ENCODE measurements at places on chromosomes 1 and 21.

- DNase-seq = peak; percentile 91
Measured at GRCh38 chr1:110338309-110338885, 780 bp upstream of the RBM15 start.

DNA sequence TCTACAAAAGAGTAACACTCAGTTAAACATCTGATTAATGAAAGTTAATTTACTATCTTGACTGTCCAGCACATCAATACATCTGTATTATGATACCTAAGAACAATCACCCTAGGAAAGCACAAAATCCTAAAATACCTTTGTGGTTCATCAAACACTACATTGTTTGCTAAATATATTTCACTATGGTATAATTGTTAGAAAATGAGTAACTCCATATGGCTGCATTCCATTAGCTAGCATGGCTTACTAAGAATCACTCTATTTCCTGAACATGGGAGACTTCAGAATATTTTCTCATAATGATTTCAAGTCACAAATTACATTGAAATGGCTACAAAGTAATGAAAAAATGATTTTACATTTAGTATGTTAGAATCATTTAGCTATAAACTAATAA lies 12.5 kb downstream of the TRMT1L start:
- DNase-seq = no peak

GRCh38 chr1:119687434-119688079 lies 24.2 kb upstream of the PHGDH start:
- no peak for DNase-seq

DNA sequence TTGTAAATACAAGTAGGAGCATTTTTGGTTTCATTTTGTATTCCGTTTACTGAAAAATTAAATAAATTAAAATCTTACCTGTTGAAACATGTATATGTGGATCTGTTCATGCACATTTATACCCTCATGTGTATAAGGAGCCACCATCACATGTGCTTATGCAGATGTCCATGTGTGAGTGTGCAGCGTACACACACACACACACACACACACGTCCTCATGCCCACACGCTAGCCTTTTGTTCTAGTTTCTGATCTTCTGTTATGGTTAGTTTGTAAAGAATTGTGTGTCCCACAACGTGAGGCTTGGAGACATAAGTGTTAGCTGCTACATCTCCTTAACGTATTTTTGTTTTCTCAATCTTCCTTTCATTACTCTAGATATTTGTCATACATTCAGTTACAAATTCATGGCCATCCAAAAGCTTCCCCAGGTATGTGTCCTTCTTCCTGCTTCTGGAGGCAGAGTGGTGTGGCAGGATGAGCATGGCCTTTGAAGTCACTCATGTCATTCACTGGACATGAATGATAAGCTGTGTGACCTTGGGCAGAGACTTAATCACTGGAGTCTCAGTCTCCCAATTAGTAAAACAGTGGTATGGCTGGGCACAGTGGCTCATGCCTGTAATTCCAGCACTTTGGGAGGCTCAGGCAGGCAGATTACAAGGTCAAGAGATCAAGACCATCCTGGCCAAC lies 54.6 kb downstream of the TENT5C start:
- no peak for DNase-seq

DNA sequence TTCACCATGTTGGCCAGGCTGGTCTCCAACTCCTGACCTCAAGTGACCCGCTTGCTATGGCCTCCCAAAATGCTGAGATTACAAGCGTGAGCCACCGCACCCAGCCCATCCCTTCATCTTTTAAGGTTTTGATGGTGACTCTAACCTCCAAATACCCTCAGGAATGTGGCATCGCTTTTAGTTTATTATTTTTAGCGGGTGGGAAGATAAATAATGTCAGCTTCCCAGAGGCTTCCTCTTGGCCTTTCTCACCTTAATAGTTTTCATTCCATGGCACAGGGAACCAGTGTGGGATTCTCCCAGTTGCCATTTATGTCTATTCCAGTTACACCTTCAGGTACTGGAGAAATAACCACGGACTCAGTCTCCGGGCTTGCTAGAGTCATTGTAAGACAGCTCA lies 92.1 kb upstream of the LRRN2 start:
- no peak for DNase-seq

- no peak for DNase-seq
Measured at GRCh38 chr1:118325550-118326225, 140.7 kb upstream of the SPAG17 start.

DNA sequence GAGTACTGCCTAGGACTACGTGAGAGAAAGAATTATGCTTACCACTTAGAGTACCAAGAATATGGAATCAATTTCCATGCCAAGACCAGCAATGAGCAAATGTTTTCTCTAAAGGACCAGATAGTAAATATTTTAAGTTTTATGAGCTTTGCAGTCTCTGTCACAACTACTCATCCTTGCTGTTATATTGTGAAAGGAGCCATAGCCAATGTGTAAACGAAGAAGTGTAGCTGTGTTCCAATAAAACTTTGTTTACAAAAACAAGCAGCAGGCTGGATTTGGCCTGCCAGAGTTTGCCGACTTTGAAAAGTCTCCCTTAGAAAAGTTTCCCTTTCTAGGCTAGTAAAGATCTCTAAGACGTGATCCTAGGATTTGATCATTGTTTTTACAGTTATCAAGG lies 128.8 kb downstream of the PDE4B start:
- DNase-seq = no peak

- no peak for DNase-seq
Measured at GRCh38 chr1:220353229-220354012, 81.2 kb upstream of the RAB3GAP2 start.

GRCh38 chr1:111948209-111949171 lies 41.0 kb downstream of the KCND3 start:
- DNase-seq = no peak

DNA sequence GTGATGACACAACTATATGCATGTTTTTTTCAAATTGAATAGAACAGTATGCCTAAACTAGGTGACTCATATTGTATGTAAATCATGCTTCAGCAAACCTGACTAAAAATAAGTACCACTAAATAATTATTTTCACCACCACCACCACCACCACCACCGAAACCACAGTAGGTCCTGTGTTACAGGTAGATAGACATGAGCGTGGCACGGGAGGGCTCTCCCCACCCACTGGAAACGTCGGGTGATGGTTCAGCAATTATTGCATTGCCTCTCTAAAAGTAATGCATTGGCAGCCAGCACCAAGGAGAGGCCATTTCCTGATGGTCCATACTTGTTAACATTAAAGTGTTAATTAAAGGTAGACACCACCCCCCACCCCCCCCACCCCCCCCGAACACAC lies 297.0 kb upstream of the NCAM2 start:
- no peak for DNase-seq

DNA sequence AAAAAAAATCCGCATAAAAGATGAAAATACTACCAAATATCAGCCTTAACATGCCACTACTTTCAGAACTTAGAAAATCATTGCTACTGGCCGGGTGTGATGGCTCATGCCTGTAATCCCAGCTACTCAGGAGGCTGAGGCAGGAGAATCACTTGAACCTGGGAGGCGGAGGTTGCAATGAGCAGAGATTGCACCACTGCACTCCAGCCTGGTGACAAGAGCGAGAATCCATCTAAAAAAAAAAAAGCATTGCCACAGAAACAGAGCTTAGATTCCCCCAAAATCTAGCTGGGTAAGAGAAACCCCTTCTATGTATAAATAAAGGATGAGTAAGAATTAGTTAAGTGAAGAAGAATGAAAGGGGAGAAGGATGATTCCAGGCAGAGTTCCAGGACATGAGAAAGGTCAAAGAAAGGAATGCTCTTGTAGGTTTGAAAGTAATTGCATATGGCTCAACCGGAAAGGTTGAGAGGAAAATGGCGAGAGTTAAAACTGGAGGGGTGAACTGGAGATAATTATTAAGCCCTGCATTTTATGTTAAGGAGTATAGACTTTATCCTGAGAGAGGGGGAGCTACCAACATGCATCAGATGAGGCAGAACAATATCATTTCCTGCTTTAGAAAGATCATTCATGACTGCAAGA lies 19.7 kb upstream of the NRDC start:
- DNase-seq = no peak

DNA sequence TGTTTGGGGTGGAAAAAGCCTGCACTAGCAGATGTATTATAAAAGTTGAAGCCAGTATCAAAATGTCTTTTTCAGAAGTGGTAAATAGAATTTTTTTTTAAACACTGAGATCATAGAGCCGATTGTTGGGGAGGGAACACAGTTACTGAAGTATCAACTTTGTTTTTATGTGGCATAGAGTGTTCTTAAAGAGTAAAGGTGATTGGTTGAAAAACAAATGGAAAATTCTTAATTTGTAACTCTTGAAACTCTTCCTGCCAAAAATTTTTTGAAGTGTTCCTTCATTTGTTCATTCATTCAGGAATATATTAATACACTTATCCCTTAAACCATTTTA lies 83.3 kb downstream of the DISP1 start:
- DNase-seq = no peak

DNA sequence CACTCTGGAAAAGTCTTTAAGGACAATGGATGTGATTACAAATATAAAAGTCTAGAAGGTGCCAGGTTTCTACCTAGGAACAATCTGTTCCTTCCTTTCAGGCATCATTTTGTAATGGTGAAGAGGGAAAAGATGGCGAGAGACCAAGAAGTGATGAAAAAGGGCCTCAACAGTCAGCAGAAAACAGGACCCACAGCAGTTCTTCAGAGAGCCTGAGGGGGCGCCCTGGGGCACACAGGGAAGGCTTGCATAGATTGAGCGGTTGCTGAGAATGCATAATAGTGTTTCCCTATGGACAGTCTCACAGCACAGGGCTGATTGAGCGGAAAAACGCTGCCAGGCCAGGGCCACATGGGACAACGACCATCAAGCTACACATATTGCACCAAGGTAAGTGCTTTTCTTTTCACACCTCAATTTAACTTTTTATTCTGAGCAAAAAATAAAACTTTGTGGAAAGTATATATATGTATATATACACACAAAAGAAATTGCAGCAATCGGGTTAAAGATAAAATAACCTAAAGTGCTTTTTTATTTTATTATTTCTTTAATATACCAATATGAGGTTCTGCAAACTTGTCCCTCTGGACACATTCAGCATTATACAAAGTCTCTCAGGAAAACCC lies 3.1 kb upstream of the YRDC start:
- DNase-seq = peak; percentile 58
